ENCODE measurements at places on chromosomes 11 and 22.

GRCh38 chr11:81987829-81988472, 745.7 kb downstream of the FAM181B start:
- DNase-seq, result no peak

DNA sequence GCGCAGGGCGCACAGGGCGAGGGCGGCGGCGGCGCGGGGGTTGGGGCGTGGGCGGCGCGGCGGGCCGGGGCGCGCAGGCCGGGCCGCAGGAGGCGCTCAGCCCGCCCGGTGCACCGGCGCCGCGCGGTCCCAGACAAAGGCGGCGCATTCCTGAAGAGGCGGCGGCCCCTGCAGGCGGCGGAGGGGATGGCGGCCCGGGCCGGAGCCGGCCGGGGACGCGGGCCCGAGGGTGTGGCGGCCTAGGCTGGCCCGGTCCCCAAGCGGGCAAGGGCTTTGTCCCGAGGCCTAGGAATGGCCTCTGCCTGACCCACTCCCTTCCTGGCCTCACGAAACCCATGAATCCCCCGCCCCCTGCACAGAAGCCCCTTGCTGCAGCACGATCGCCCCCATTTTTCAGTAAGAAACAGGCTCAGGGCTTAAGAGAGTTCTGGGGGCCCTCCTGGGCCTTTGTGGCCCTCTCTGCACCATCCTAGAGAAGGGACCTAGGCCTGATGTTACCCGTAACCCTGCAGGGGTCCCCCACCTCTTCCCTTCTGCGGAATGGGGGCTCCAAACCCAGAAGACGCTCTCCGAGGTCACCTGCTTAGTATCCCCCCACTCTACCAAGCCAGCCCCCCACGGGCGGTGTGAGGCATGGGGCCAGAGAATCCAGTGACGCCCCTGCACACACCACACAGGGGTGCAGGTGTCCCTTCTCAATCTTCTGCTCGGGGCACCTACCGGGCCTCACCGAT, at the start of gene RTN4R:
Gene RTN4R (minus strand): TSS at position 40 of the 734 bp plus-strand sequence. CDS start 226 bp downstream, outside the sequence.
- no peak for DNase-seq

- DNase-seq, result no peak
These were observed 363.0 kb downstream of the SOX6 start for GRCh38 chr11:15993345-15993744.

DNA sequence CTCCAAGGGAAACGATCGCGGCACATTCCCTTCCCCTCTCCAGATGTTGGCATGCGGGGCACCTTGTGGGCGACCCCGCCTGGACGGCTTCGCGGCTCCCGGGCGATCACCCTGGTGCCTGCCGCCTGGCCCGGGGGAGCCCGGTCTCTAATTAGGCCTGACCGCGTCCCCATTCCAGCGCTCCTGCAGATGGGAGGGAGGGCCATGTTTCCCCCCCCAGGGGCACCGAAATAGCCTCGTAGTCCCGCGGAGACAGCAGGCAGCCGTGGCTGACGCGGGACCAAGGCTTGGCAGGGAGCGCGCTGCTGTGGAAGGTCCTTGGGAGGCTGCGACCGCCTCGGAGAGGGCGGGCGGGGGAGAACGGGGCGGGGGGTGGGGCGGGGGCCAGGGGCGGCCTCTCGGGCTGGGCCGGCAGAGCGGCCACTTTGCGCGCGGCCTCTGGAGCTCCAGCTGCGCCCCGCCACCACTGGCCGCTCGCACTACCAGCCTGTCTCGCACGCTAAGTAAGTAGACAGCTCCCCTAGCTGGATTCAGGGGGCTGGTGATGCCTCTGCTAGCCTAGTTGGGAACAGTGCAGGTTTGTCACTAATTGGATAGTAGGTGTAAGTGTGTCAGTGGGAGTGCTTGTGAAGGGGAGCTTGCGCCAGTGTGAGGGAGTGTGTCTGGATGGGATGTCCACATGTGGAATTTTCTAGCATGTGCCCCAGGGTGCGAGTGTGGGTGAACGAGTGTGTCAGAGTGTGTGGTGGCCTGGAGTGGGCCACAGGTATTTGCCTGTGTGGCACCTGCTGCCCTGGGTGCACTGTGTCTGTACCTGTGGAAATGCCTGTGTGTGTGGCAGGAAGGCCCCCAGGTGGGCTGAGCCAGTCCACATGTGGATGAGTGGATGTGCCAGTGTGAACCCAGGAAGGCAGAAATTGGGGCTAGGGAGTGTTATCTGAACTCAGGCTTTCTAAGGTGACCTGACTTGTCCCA, at the start of gene INSC:
Gene INSC (plus strand): TSS at position 423 of the 975 bp plus-strand sequence. CDS start 34,252 bp downstream, outside the sequence.
- DNase-seq, result no peak

DNA sequence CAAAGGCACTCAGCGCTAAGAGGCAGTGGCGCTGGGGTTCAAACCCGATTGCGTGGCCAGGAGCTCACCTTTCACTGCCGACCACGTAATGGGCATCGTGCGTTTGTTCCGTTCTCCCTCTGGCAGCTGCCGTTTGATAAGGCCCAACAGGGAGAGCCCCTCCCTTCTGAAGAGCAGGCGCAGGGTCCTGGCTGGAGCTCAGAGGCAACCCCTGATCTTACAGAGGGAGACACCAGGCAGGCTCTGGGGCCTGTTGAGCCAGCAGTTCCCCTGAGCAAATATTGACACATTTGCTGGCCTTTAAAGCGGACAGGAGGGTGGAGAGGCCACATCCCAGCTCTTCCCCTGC, 11.7 kb upstream of the C1QTNF6 start:
- DNase-seq, result no peak

- DNase-seq, result no peak
These were observed 3.4 kb downstream of the TRPT1 start for GRCh38 chr11:64222651-64223000.

DNA sequence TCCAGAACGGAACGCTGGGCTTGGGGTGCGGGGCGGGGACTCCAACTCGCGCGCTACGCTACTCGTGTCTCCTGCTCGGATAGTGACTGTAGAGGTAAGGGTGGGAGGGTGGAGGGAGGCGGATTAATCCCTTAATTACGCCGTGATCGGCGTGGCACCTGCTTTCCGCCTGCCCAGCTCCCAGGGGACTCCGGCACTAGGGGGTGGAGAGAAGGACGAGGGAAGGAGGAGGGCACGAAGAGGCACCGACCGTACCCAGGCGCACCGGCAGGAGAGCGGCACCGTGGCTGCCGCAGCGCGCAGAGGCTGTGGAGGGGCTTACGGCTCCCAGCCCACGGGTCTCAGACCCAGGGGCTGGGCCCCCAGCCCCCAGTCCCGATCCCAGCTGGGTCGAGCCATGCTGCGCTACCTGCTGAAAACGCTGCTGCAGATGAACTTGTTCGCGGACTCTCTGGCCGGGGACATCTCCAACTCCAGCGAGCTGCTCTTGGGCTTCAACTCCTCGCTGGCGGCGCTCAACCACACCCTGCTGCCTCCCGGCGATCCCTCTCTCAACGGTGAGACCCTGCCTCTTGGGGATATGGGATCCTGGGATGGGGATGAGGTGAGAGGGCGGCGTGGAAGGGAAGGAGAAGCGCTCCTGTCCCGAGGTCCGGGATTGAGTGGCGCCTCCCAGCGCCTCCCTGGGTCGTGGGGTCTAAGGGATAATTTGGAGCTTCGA, at the start of gene ROBO3:
Gene ROBO3 (plus strand): TSS at position 252 of the 721 bp plus-strand sequence. CDS start 146 bp downstream, at position 398.
- DNase-seq, result no peak

DNA sequence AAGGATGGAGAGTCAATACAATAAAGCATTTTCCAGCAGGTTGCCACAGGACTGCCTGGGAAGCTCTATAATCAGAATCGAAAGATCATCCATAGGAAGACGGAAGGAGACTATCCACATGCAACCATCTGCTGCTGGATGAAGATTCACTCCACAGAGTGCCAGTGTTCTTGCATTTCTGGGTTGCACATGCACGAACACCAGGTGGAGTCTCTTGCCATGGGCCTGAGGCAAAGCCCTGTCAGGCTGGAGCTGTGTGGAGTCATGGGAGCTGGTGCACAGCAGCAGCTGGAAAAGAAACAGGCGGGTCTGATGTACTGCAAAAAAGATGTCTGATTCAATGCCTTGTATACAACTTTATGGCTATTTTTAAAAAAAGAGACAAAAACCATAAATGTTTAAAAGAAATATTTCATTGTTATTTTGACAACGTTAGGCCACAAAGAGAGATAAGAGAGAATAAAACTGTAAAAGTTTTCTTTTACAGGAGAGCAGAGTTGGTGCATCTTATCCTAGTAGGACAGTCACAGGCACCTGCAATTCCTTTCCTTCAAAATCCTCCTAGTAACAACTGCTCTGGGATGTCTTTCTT, 12.9 kb upstream of the FAT3 start:
- no peak for DNase-seq

DNA sequence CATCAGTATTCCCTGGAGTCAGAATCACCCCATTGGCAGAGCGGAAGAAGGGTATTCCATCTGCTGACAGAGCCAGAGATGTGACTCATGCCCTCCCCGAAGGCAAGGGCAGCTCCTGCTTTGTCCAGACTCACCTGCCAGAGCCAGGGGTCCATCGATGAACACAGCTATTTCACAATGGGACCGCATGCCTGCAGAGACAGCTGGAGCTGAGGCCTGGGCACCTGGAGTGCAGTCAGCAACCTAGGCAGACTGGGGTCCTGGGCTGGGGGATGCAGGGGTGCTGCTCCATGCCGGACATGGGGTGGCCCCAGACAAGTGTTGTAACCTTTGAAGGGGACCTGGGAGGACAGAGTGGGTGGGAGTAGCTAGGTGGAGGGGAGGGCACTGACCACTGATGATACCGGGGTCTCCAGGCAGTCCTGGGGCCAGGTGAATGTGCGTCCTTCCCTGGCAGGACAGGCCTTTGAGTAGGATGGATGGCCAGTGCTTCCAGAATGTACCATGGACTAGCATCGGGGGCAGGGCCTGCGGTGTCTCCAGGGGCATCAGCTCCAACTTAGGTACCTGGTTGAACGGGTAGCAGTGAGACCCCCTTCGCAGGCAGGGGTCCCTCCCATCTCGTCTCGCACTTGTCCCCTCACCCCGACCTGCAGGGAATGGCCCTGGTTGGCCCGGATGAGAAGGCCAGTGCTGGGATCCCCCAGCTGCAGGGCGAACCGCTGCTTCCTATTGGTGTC, 1.7 kb downstream of the TRPT1 start:
- DNase-seq, result no peak

DNA sequence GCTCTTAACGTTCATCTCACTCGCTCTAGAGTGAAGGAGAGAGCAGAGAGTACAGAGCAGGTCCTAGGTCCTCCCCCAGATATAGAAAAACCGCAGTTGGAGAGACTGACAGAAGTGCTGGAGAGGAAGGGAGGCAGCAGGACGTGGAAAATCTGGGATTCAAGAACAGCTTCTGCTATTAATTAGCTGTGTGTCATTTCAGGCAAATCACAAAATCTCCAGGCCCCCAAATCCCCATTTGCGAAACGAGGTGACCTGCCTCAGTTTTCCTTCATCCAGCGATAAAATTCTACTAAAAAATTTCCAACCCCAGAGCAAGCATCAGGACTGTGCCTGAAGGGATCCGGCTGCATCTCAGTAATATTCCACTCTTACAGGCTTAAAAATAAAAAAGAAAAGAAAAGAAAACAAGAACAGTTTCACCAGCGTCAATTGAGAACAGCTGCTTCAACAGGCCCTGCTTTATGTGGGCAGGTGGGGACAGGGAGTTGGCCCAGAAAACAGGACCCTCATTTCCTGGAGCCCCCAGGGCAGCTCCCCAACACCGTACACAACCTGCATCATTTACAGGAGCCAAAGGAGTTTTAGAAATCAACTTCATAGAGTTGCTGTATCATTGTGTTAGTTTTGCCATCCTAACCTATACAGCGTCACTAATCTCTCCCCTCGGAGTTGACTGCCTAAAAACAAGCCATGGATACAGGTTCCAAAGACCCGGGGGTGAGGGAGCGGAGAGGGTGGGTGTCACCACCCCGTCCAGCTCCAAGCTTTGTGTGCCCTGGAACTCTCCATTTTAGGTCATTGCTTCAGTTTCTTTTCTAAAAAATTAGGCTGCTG, 2.3 kb upstream of the MALAT1 start:
- no peak for DNase-seq

- no peak for DNase-seq
These were observed 367.6 kb downstream of the ETS1 start for GRCh38 chr11:128219731-128220120.

- no peak for DNase-seq
These were observed 87.5 kb downstream of the ENTHD1 start for GRCh38 chr22:39806109-39806508.

DNA sequence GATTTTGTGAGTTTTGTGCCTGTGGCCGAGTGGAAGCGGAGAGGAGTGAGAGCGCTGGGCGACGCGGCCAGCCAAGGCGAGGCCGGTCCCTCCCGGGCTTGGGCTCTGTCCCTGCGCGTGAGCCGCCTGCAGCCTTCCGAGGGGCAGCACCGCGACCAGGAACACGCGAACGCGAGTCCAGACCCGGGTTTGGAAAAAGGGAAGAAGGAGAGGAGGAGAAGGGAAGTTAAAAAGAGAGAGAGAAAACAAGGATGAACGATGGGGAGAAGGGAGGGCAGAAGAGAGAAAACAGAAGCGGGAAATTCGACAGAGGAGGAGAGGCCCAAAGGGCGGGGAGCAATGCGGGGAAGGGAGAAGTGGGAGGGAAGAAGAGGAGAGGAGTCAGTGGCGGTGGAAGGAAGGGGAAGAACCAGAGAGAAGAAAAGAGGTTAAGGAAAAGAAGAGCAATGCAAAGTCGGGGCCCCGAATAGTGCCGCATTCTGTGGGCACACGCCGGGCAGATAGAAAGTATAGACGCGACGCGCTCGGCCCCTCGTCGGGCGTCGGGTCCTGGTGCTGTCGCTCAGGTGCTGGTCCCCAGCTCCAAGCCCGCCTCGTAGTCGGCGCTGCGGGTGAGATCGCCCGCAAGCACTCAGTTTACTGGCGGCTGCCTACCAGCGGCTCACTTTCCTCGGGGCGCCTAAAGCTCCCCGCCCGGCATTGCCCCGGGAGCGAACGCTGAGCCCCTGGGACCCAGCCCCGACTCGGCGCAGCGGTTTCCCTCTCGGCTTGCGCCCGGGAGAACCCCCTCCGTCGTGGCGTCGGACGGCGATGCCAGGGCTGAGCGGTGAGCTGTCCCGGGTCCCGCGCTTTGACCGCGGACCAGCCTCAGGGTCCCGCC, 2.8 kb upstream of the BARX2 start:
- no peak for DNase-seq

DNA sequence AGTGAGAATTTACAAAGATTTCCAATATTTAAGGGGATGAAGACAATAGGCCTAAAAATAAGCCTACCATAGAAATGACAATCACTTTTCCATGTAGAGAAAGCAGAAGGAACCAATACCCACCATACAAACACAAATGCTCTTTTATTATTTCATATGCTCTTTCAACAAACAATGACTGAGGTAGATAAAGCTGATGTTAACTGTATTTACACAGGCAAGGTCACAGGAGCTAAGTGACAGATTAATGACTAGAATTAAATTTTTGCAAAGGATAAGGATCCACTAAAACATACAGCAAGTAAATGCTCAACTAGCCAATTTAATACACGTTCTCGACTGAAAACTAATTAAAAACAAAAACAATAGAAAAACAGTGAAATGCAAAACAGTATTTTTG, 34.2 kb downstream of the PICALM start:
- DNase-seq, result no peak

- DNase-seq, result no peak
These were observed 23.9 kb upstream of the TTLL12 start for GRCh38 chr22:43210631-43211515.

- DNase-seq, result no peak
These were observed 13.0 kb downstream of the OR52K1 start for GRCh38 chr11:4495487-4495886.

DNA sequence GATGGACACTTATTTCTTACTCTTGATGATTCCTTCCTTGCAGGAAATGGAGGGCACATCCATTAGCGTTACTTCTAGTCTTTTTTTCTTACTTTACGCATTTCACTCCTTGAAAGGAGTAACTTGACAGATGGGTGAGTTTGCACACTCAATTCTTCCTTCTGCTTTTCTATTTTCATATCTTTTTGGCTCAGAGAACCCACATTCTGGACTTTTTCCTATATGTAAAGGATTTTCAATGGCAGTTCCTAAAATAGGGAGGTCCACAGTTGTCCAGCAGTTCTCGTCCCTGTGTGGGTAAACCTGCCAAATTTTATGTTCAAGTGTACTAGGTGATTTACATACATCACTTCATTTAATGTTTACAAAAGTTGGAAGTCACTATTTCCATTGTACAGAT, 440.0 kb upstream of the KIRREL3 start:
- no peak for DNase-seq
